Kidney tubule cell (primary cell): ENCODE measurements at places on chromosomes 12 and 14.

- peak; percentile 87 for DNase-seq
Observed at GRCh38 chr12:64461634-64462414, 9.9 kb downstream of the TBK1 start.

DNA sequence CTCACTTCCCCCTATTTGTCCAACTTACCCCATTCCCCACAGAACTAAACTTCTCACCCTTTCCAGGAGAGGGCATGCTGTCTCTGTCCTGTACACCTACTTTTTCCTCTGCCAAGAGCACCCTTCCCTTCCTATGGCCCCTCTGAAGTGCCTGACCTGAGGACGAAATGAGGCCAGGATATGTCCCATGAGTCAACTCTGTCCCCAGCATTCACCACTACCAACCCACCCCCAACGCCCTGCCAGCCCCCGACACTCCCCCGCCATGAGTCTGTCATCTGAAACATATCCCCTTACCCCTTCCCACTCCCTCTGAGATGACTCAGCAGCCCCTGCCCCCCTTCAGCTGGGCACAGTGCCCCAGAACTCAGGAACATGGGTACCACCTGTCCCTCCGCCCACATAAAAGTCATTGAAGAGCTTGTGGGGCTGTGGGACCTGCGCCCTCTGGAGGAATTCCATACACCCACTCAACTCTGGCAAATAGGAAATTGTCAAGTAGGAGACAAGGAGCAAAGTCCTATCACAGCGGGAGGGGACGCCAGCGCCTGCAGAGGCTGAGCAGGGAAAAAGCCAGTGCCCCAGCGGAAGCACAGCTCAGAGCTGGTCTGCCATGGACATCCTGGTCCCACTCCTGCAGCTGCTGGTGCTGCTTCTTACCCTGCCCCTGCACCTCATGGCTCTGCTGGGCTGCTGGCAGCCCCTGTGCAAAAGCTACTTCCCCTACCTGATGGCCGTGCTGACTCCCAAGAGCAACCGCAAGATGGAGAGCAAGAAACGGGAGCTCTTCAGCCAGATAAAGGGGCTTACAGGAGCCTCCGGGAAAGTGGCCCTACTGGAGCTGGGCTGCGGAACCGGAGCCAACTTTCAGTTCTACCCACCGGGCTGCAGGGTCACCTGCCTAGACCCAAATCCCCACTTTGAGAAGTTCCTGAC, 26.3 kb downstream of the ITGA7 start:
- peak; percentile 89 for DNase-seq

DNA sequence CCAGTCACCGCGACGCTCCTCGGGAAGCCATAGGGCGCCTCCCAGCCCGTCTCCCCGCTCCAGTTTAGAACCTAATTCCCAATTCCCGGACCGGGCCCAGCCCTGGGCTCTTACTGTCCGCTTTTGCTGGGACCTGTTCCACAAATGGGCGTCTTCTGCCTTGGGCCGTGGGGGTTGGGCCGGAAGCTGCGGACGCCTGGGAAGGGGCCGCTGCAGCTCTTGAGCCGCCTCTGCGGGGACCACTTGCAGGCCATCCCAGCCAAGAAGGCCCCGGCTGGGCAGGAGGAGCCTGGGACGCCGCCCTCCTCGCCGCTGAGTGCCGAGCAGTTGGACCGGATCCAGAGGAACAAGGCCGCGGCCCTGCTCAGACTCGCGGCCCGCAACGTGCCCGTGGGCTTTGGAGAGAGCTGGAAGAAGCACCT, 797 bp downstream of the UNG start:
- peak; percentile 57 for DNase-seq

- no peak for DNase-seq
Observed at GRCh38 chr12:3105690-3106479, 28.7 kb downstream of the TSPAN9 start.

- DNase-seq: no peak
Observed at GRCh38 chr14:85662096-85662495, 132.2 kb downstream of the FLRT2 start.

GRCh38 chr12:132404951-132405741, 75.8 kb upstream of the GALNT9 start:
- DNase-seq: no peak

GRCh38 chr12:113840401-113841042, 125.6 kb downstream of the RBM19 start:
- DNase-seq: no peak

GRCh38 chr14:100618763-100619320, 31.6 kb upstream of the BEGAIN start:
- no peak for DNase-seq

- peak; percentile 5 for DNase-seq
Observed at GRCh38 chr14:28651148-28651547, 115.4 kb upstream of the FOXG1 start.

DNA sequence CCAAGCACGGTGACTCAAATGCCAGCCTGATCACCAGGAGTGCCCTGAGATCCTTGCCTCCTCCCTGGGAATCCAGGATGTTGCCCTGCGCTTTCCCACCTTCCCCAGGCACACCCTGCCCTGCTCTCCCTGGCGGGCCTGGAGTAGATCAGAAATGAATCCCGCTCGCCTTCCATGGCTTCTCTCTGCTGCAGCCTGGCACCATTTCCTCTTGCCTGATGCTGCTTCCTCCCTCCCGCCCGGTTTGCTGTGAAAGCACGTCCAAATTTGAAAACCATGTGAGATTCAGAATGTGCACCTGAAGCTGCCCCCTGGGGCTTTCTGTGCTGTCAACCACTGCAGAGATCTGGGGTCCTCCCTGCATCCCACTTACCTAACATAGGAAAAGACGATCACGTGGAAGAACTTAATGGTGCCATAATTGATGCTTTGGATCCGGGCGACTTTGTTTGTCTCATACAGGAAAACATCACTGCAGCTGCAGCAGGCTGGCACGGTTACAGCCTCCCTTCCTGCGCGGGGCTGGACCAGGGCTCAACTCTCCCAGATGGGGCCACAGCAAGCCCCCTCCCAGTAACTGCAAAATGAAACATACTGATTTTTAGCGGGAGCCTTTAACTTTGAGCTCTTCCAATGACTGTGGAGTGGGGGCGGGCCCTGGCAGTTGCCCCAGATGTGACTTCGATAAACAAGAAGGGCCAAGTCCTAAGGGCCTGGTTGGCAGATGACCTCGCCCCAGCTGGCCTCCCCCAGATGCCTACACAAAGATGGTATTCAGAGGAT, 24.9 kb upstream of the C12orf76 start:
- DNase-seq: no peak

DNA sequence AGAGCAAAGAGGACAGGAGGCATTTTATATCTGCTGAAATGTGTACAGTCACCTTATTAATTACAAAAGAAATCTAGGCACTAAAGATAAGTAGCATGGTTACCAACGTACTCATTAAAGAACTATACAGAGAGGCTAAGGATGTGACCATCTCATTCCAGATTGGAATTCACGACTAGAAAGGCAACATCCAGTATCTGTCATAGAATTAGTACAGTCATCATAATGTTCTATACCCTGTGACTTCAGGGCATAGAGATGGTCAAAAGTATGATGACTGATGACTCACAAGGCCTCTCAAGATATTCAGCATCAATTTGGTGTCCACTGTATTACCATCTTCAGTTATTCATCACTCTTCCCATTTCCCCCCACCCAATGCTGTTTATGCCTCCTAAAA, 144.0 kb upstream of the PLEKHG7 start:
- peak; percentile 79 for DNase-seq

DNA sequence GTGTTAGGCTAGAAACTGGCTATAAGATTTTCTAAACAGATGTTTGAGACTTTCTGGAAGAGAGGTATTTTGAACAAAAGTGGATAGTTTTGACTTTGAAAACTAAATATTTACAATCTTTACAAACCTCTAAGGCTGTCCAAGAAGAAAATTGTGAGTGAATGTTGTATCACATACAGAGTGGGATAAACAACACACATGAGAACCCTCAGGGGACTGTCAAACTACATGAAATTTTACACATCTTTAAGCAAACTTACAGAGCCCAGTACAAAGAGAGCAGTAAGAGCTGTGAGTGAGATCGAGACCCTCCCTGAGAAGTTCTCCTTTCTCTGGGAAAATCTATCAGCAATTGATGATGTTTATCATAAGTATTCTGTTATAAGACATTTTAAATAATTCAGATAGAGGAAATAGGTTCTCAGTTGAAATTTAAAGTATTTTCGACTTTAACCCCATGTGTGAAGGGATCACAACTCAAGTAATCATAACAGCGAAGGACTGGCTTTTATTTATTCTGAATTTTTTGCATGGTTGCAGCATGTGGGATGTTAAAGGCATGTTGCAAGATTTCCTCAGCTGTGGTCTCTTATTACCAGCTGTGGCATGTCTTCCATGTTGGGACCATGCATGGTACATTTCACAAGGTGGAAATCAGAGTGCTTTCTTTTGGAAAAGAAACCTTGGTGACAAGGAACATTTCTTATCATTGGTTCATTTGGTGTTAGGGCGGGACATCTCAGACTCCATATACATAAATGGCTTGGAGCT, 264.0 kb upstream of the PRICKLE1 start:
- DNase-seq: no peak

GRCh38 chr12:56084958-56085543, 5.1 kb downstream of the ERBB3 start:
- DNase-seq: no peak

- peak; percentile 47 for DNase-seq
Observed at GRCh38 chr12:121872546-121873215, 14.0 kb upstream of the HPD start.

GRCh38 chr12:19829100-19829853, 390.0 kb downstream of the AEBP2 start:
- DNase-seq: no peak

- no peak for DNase-seq
Observed at GRCh38 chr14:90062822-90063539, 1.2 kb downstream of the KCNK13 start.
